ENCODE measurements at places on chromosomes 5 and 9.

- DNase-seq = no peak
Measured at GRCh38 chr9:14888875-14889274, 21.4 kb downstream of the FREM1 start.

DNA sequence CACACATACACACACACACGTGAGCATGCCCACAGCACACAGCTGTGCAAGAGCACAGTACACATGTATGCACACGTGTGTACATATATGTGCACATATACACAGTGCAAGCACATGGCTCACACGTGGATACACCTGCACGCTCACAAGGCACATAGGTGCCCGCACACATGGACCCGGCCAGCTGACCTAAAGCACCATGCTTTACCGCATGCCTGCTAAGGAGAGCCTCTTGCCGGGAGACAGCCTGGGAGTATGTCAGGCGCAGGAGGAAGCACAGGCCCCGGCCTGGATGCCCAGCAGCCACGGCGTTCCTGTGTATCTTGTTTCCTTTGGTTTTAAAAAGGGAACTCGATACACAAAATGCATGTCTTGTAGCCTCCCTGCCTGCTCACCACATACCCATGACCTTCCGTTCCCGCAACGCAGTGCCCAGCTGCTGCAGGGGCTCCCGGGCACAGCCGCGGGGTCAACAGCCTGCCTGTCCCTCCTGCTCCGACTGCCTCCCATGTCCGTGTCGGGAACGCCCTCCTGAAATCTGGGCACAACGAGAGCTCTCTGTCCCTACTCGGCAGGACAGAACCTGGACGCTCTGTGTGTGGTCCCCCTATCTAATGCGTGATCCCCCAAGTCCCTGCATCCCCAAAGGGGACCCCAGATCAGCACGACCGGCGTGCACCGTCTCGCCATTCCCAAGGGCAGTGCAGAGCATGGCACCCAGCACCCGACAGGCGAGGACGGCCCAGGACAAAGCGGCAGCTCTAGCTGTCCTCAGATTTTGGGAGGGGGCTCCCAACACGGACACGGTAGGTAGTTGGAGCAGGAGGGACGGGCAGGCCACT is 3.6 kb downstream of the SLC12A7 start:
- no peak for DNase-seq

GRCh38 chr5:93874491-93874890 is 133.1 kb upstream of the POU5F2 start:
- no peak for DNase-seq

GRCh38 chr5:121982893-121983285 is 21.1 kb downstream of the SRFBP1 start:
- DNase-seq = no peak

DNA sequence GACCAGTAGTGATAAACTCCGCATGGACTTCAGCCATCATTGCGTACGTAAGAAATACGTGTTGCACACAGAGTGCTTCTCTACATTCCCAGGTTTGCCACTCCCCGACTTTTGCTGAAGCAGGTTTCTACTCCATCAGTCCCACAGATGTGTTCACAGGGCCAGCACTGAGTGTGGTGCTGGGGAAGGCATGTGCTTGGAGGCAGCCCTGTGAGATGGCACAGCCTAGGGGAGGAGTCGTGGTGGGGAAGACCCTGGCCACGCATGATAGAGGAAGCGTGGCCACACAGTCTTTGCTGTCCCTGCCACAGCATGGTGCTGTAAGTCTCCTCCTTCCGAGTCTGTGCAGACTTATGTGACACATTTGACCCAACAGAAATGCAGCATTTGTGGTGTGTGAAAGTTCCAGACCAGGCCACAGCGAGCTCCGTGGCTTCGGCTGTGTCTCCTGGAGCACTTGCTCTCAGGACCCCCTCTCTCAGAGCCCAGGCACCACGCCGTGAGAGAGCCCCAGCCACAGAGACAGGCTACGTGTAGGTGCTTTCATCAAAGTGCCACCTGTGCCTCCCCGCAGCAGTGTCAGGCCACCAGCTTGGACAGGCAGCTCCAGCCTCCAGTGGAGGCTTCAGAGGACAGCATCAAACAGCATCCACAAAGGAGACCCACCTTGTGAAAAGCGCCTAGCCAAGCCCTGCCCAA is 197.8 kb downstream of the AUH start:
- no peak for DNase-seq

GRCh38 chr9:70486127-70486526 is 71.7 kb upstream of the KLF9 start:
- no peak for DNase-seq

- DNase-seq = no peak
Measured at GRCh38 chr5:172785429-172786088, 14.6 kb upstream of the DUSP1 start.

- DNase-seq = no peak
Measured at GRCh38 chr5:173753307-173754168, 134.6 kb upstream of the CPEB4 start.
